ENCODE measurements at places on chromosomes 4 and X.

GRCh38 chrX:69130439-69130838, 34.8 kb downstream of the PJA1 start:
- no peak for DNase-seq

GRCh38 chrX:84339507-84340364, 151.7 kb upstream of the RPS6KA6 start:
- DNase-seq = no peak

- DNase-seq = no peak
Measured at GRCh38 chr4:7134737-7135388, 57.5 kb upstream of the SORCS2 start.

GRCh38 chr4:53711926-53712325, 120.6 kb upstream of the LNX1 start:
- no peak for DNase-seq

DNA sequence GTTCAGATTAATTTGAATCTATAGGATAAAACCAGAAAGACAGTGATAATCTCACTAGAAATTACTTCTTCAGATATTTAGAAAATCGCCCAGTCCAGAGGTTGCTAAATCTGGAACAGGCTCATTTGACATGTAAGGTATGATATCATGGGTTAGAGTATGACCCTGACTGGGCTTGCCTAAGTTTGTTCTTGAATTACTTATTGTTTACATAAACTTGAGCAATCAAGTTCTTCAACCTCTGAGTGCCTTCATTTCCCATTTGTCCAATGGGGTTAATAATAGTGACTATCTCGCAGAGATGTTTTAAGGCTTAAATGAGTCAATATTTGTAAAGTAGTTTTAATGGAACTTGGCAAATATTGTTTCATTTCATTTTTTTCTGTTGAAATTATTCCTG, 1947.6 kb upstream of the IGFBP7 start:
- DNase-seq = no peak

DNA sequence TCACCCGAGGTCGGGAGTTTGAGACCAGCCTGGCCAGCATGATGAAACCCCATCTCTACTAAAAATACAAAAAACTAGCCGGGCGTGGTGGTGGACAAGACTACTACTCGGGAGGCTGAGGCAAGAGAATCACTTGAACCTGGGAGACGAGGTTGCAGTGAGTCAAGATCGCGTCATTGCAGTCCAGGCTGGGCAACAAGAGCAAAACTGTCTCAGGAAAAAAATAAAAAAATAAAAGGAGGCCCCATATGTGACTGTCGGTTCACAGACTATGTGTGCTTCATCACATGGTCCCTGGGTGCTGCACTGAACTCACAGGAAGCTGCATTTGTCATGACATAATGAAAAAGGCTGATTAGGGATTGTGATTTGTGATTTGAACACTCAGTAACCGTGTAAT, 6.4 kb downstream of the TRIML1 start:
- no peak for DNase-seq

DNA sequence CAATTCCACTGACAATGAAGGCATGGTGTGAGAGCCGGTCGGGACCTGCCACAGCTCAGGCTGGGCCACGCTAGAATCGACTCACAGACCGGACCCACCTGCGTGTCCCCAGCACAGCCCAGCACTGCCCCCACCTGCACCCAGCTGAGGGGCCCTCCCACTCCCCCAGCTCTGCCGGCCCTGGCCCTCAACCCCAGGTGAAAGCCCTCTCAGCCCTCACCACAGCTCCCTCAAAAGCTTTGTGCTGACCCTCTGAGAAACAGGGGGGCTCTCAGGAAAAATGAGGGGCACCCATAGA, 25.1 kb downstream of the GAK start:
- DNase-seq = no peak

DNA sequence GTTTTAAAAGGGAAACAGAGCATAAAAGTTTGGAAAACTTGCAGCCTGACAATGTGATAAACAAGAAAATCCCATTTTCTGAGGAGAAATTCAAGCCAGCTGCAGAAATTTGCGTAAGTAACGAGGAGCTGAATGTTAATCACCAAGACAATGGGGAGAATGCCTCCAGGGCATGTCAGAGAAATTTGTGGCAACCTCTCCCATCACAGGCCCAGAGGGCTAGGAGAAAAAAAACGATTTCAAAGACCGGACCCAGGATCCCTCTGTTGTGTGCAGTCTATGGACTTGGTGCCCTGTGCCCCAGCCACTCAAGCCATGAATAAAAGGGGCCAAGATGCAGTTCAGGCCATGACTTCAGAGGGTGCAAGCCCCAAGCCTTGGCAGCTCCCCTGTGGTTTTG, 355.4 kb upstream of the NDST3 start:
- DNase-seq = no peak
